Naive B cell (primary cell): ENCODE measurements at places on chromosomes 16 and 17.
A peak's percentile ranks its signal among the peaks of the same experiment; 100 is the strongest.

DNA sequence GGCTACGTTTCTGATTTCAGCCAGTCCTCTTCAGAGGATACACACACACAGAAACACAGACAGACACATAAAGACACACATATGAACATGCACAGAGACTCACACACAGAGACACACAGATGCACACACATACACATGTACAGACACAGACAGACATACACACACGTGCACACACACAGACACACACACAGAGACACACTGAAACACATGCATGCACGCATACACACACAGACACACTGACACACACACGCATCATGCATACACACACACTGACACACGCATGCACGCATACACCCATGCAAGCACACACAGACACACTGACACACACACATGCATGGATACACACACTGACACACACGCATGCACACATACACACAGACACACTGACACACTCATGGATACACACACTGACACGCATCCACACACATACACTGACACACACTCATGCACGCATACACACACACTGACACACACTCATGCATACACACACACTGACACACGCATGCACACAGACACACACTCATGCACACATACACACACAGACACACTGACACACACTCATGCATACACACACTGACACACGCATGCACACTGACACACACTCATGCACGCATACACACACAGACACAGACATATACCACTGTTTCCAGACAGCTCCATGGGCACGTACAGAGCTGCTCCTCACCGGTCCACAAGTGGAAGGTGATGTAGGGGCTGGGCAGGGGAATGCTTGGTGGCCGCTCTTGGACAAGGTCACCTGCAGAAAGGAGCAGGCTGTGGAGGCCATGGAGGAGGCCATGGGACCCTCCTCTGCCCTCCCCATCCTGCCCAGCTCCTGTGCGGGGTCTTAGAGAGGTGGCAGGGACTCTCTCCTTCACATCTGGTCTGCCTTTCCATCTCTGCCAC is 30.1 kb upstream of the MFSD6L start:
- H3K4me1 ChIP-seq, result no peaks in the 10 kb centered on the region
- H3K27ac ChIP-seq, result no peak overlapping the region
- no peak for DNase-seq

- H3K4me1 ChIP-seq, result peaks cover 45% of the 10 kb centered on the region
- peaks cover 4% of the 10 kb centered on the region for H3K36me3 ChIP-seq
- DNase-seq, result peak; percentile 11
- H3K4me3 ChIP-seq, result peak overlapping the region; percentile 96
- no peak overlapping the region for H3K27ac ChIP-seq
- peaks cover 72% of the 10 kb centered on the region for H3K27me3 ChIP-seq
Measured at GRCh38 chr17:48544349-48545021, 424 bp downstream of the HOXB2 start.

- H3K27me3 ChIP-seq, result peaks cover 43% of the 10 kb centered on the region
- H3K4me1 ChIP-seq, result no peaks in the 10 kb centered on the region
- no peak for DNase-seq
- H3K27ac ChIP-seq, result peak overlapping the region; percentile 39
Measured at GRCh38 chr17:50263331-50264262, 10.7 kb upstream of the TMEM92 start.

DNA sequence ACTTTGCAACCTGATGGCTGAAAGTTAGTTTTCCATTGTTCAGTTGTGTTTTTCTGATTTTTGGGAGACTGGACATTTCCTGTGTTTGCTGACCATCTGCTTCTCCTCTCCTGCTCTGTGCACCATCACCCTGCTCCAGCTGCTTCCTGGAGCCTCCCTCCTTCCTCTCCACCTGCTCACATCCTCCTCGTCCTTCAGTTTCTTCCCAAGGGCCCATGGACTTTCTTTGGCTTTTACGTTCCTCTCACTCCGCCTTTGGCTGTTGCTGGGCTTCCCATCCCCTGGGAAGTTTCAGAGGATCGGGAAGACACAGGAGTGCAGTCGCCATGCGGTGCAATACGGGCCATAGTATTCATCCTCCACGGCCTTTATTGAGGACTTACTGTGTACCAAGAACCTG is 61.6 kb downstream of the TNFRSF13B start:
- no peak for DNase-seq
- peaks cover 18% of the 10 kb centered on the region for H3K27me3 ChIP-seq
- peak overlapping the region; percentile 36 for H3K4me3 ChIP-seq
- peaks cover 3% of the 10 kb centered on the region for H3K4me1 ChIP-seq

DNA sequence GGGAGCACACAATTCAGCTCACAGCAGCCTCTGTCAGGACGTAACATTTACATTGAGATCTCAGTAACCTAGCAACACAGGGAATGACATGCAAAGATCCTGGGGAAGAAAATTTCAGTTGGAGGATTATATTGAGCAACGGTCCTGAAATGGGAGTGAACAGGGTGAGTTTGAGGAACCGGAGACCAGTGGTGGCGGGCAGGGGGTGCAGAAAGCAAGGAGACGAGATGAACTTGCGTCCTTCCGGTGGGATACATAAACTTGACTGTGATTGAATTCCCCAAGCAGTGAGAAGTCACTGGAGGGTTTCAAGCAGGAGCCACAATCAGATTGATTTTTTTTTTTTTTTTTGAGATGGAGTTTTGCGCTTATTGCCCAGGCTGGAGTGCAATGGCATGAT is 51.5 kb downstream of the SHISA6 start:
- H3K36me3 ChIP-seq, result no peaks in the 10 kb centered on the region
- no peaks in the 10 kb centered on the region for H3K27me3 ChIP-seq
- no peak for DNase-seq
- H3K4me1 ChIP-seq, result no peaks in the 10 kb centered on the region

DNA sequence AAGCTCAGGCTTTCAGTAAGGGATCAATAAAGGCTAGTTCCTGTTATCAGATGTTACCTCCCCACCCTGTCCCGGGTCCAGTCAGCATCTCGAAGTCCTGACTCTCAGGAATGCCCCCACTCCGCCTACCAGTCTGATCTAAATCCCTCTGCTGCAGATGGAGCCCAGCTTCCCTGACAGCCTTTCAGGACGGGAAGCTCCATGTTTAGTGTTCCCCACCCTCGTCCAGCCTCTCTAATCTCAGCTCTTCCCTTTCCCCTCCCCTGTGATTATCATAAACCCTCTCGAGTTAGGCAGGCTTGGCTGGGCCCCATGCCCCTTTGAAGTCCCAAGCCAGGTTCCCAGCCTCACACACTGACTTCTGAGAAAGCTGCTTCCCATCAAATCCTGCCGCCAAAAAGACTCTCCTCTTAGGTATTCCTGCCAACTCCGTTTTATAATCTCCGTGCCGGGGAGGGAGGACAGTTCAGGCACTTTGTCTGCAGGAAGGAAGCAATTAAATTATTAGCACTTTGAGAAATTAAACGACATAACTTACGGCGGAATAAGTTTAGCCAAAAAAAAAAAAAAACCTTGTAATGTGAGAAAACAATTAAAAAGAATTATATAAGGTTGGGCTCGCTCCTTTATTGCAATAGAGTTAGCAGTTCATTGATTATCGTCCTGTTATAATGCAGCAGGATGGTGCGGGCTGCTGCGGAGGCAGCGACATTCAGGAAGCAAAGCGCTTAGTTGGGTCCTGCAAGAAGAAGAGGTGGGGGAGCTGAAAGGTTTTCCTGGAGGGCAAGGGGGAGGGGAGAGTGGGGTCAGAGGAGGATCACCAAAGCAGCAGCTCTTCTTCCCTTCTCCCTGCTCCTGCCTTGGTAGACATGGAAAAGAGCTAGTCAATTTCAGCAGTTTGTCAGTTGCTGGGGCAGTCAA is 16.8 kb upstream of the ETV4 start:
- H3K36me3 ChIP-seq, result no peaks in the 10 kb centered on the region
- no peak overlapping the region for H3K4me3 ChIP-seq
- peaks cover 58% of the 10 kb centered on the region for H3K27me3 ChIP-seq
- no peak overlapping the region for H3K27ac ChIP-seq

DNA sequence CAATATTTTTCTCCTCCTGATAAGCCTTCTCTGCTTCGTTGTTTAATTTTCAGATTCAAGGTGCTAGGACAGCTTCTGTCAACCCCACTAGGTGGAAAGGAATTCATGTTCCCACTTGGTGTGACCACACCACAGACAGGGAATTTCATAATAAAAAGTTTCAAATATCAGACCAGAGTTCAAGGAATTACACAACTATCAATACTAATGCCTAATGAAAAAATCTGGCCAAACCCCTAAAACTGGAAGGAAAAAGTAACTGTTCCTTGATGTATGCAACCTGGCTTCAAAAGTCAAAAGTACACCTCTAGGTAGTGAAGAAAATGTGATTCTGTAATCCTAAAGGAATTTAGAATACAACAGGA is 87.8 kb upstream of the CORO6 start:
- DNase-seq, result no peak
- H3K27ac ChIP-seq, result peak overlapping the region; percentile 0
- no peaks in the 10 kb centered on the region for H3K36me3 ChIP-seq
- H3K27me3 ChIP-seq, result no peaks in the 10 kb centered on the region
- H3K4me3 ChIP-seq, result no peak overlapping the region
- peaks cover 95% of the 10 kb centered on the region for H3K4me1 ChIP-seq

GRCh38 chr16:35187665-35188225 is 1728.3 kb downstream of the TP53TG3F start:
- H3K27me3 ChIP-seq, result no peaks in the 10 kb centered on the region
- no peaks in the 10 kb centered on the region for H3K36me3 ChIP-seq
- H3K4me1 ChIP-seq, result no peaks in the 10 kb centered on the region
- DNase-seq, result no peak

DNA sequence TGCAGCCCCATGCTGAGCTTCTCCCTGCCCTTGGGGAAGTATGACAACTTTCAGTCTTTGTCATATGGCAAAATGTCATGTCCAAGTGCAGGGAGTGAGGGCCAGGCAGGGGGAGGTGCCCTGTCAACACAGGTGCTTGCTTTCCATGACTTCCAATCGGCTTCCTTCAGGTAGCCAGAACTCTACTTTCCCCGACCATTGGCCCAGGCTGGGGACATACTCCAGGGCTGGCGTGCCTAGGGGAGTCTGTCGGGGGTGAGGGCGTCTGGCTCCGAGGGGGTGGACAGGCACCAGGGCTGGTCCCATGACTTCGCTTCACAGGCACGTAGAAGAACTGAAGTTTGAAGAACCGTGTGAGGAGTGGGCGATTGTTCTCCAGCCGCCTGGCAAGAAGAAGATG is 19.8 kb upstream of the PIK3R6 start:
- DNase-seq, result no peak
- H3K4me1 ChIP-seq, result peaks cover 15% of the 10 kb centered on the region
- H3K27ac ChIP-seq, result peak overlapping the region; percentile 78
- peaks cover 21% of the 10 kb centered on the region for H3K36me3 ChIP-seq
- no peaks in the 10 kb centered on the region for H3K27me3 ChIP-seq

- H3K4me3 ChIP-seq, result no peak overlapping the region
- H3K36me3 ChIP-seq, result peaks cover 14% of the 10 kb centered on the region
- peaks cover 14% of the 10 kb centered on the region for H3K4me1 ChIP-seq
- DNase-seq, result no peak
Measured at GRCh38 chr17:69466905-69467667, 52.6 kb downstream of the MAP2K6 start.

- no peaks in the 10 kb centered on the region for H3K36me3 ChIP-seq
- peaks cover 14% of the 10 kb centered on the region for H3K27me3 ChIP-seq
- peaks cover 6% of the 10 kb centered on the region for H3K4me1 ChIP-seq
- H3K4me3 ChIP-seq, result no peak overlapping the region
Measured at GRCh38 chr17:19337712-19338023, 24.9 kb downstream of the B9D1 start.

- H3K27me3 ChIP-seq, result peaks cover 32% of the 10 kb centered on the region
- H3K36me3 ChIP-seq, result peaks cover 5% of the 10 kb centered on the region
- DNase-seq, result no peak
- no peak overlapping the region for H3K4me3 ChIP-seq
- H3K4me1 ChIP-seq, result no peaks in the 10 kb centered on the region
- no peak overlapping the region for H3K27ac ChIP-seq
Measured at GRCh38 chr17:8656693-8657092, 26.2 kb upstream of the MYH10 start.

- H3K27me3 ChIP-seq, result no peaks in the 10 kb centered on the region
- no peak overlapping the region for H3K4me3 ChIP-seq
- no peak for DNase-seq
- H3K4me1 ChIP-seq, result no peaks in the 10 kb centered on the region
Measured at GRCh38 chr17:38943607-38944006, 18.2 kb downstream of the LASP1NB start.

GRCh38 chr16:49431040-49431439 is 57.4 kb downstream of the C16orf78 start:
- H3K4me3 ChIP-seq, result no peak overlapping the region
- DNase-seq, result no peak
- peaks cover 14% of the 10 kb centered on the region for H3K36me3 ChIP-seq
- no peaks in the 10 kb centered on the region for H3K4me1 ChIP-seq
- H3K27me3 ChIP-seq, result peaks cover 4% of the 10 kb centered on the region
- peak overlapping the region; percentile 29 for H3K27ac ChIP-seq

DNA sequence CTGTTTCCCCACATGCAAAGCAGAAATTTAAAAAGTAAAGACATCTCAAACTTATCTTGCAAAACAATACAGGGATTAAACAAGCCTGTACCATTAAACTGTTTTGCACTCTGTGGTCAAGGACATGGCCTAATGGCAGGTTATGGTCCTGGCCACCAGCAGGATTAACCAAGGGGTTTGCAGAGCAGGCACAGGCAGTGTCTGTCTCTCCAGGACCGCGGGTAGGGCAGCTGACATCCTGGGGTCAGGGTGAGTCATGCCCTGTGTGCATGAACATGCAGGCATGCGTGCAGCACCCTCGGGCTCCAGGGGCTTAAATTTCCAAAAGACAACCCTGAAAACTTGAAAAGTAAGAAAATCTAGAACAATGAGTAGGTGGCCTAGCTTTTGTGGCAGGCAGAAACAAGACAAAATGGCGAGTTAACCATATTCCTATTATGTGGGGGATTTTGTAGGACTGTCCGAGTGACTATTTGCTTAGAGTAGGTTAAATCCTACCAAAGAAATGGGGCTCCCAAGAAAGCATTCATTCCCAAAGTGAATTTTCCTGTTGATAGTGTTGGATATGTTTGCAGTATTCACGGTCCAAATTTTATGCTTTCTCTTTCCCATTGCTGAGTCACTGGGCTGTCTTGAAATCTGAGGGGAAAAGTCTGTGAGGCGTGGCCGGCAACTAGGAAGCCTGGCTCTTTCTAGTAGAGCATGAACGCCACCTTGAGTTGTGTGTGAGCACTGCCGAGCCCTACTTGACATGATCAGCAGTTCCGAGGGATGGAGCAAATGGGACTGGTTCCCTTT is 158.4 kb upstream of the FAM20A start:
- peaks cover 10% of the 10 kb centered on the region for H3K4me1 ChIP-seq
- no peaks in the 10 kb centered on the region for H3K36me3 ChIP-seq
- peaks cover 4% of the 10 kb centered on the region for H3K27me3 ChIP-seq
- no peak overlapping the region for H3K4me3 ChIP-seq
- DNase-seq, result no peak
- no peak overlapping the region for H3K27ac ChIP-seq
